HS-27A (cell line): ENCODE measurements at places on chromosomes 16 and 17.

DNA sequence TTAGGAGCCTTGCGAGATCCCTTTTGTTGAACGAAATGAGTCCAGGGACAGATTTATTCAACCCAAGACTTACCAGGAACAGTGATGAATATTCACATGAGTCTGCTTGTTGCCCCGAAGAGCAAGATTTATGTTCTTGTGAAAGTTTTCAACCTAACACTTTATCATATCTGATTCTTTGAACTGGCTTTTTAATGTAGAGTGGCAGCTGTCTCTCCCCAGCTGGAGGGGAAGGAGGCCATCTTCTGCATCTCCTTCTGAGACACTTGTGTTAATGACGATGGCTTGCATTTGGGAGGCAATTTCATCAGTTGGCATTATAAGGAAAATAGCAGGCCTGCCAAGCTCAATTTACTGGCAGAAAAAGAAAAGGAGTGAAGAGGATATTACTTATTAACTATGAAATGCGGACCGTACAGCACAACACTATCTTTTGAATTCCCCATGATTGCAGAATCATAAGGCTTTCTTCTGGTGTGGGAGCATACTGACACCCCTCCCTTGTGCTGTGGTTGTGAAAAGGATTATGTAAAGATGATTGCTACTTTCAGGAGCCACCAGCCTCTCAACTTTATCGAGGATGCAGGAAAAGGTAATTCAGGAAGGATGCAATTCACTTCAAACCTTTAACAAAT lies 35.7 kb downstream of the SMARCE1 start:
- DNase-seq: no peak

DNA sequence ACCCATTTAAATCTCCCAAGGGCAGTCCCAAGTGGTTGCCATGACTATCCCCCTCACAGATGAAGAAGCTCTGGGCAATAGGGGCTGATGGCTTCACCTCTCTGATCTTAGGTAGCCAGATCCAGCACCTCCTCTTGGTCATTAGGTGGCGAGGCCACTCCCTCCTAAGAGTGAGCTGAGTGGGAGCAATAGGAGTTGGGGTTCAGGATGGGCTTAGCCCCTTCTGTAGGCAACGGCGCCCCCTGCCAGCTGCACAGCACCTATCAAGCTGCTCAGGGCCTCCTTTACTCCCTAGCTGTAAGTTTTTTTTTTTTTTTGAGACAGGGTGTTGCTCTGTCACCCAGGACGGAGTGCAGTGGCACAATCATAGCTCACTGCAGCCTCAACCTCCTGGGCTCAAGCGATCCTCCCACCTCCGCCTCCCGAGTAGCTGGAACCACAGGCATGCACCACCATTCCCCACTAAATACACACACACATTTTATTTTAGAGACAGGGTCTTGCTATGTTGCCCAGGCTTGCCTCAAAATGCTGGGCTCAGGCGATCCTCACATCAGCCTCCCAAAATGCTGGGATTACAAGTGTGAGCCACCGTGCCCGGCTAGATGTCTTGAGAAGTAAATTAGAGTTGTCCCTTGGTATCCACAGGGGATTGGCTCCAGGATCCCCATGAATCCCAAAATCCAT lies 3.5 kb upstream of the RRAD start:
- no peak for DNase-seq

DNA sequence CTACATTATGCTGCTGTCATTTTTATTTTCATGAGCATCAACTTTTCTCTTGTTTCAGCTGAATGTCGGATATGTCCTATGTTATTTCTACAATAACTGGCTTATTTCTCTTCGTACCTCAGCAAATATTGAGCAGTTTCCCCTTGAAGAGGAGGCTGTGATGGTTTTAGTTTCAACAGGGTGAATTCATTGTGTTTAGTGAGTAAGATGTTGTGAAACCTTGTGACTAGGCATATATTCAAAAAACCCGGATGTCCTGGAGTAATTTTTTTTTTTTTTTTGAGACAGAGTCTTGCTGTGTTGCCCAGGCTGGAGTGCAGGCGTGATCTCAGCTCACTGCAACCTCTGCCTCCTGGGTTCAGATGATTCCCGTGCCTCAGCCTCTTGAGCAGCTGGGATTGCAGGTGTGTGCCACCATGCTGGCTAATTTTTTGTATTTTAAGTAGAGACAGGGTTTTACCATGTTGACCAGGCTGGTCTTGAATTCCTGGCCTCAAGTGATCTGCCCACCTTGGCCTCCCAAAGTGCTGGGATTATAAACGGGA lies 11.1 kb downstream of the CPD start:
- DNase-seq: no peak

DNA sequence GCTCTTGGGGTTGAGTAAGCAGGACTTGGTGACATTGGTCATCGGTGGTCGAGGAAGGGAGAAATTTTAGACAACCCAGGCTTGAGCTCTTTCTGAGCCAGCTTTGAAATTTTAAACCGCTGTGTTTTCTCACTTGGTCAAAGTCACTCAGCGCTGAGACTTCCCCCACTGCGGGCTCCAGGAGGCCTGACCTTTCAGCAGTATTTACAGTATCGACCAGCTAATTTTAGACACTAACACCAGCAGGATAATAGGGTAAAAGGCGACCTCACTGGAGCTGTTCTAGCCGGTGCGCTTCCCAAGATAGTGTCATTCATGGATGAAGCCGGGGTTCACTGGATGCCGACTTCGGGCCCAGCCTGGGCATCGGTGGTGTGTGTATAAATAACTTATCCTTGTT lies 29.7 kb upstream of the WSCD1 start:
- DNase-seq: no peak

- DNase-seq: no peak
These were observed 2.0 kb downstream of the HOXB8 start for GRCh38 chr17:48612854-48613691.
